ENCODE measurements at places on chromosomes 16 and 17. TPM values are rescaled to one million over a fixed set of nuclear protein-coding genes. Genes with fewer than 3 reads are reported as not detected.

- no peak for DNase-seq
Observed at GRCh38 chr16:53123747-53124146, 69.0 kb downstream of the CHD9 start.

- no peak for DNase-seq
Observed at GRCh38 chr17:45292696-45293412, 24.0 kb downstream of the MAP3K14 start.

DNA sequence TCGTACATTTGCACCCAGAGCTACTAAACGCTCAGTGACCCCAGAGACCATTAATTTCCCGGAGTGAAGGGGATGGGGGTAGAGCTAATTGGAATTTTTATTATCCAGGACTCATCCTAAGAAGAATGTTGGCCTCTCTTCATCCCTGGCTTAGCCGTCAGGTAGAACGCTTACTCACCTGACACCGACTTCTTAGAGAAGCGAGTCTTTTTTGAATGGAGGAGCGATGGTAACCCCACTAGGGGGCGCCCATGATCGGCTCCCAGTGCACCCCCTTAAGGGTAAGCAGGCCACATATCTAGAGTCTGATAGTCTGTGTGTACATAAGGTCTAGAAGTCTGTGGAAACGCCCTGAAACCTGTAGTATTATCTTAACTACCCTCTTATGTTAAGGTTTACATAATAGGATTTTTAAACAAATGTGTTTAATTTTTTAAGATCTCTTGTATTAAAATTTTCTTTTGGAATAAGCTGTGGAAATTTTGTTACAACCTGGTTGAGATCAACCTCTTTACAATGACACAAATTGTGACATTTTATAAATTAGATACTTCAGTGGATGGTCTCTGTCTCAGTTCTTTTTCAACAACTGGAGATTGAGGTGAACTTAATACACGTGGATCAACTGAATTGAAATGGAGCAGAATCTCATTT lies 229.8 kb downstream of the CPPED1 start:
- DNase-seq = no peak

Gene MARCHF10
- total RNA-seq = not detected

DNA sequence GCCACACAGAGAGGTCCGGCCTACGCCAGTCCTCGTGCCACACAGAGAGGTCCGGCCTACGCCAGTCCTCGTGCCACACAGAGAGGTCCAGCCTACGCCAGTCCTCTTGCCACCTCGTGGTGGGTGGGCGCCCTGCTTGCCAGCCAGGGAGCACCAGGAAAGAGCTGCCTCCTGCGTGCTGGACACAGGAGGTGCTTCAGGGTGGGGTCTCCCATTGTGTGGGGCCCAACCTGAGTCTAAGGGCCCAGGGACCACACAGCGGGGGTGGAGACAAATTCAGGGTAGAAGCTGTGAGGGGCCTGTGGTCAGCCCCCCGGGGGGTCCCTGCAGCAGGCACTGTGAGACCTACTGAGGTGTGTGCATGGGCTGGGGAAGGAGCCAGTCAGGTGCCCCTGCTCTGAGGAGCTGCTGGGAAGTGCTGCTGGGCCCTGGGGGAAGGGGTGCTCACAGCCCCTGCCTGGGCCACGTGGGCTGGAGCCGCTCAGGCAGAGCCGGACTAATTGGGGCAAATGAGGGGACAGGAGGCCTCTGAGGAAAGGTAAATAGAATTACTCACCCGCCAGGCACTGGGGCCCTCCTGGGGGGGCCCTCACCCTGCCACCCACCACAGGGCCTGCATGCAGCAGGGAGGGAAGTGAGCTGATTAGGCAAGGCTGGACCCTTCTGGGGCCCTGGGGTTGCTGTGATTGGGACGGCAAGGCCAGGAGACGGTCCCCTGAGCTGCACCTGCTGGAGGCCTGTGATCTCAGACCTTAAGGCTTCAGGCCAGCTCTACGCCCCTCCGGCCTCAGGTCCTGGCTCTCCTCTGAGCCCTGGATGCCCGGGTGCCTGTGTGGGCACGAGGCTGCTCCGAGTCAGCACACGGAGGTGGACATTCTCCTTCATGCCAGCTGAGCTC lies 11.0 kb downstream of the GCGR start:
- DNase-seq = no peak

Gene KCNJ2
- total RNA-seq = 0.27 TPM

Gene HES7
- under 0.01 TPM for total RNA-seq

Data from hematopoietic multipotent progenitor cell (in vitro differentiated cells).